Osteocyte (in vitro differentiated cells): ENCODE measurements at places on chromosomes 16 and 17. TPM values are rescaled to one million over a fixed set of nuclear protein-coding genes. Genes with fewer than 3 reads are reported as not detected.
A peak's percentile ranks its signal among the peaks of the same experiment; 100 is the strongest.

CDH13 gene
- total RNA-seq = 27.0 and 30.7 TPM in 2 replicates

ZNF423 gene
- 25.1 and 26.5 TPM in 2 replicates for total RNA-seq

RPUSD1 gene
- 20.8 and 24.3 TPM in 2 replicates for total RNA-seq

CCL3 gene
- total RNA-seq = not detected in 2 replicates

ZPBP2 gene
- not detected in 2 replicates for total RNA-seq

TBX21 gene
- not detected in 2 replicates for total RNA-seq

RAB26 gene
- 2.0 and 3.4 TPM in 2 replicates for total RNA-seq

CNTNAP1 gene
- total RNA-seq = 35.8 and 40.4 TPM in 2 replicates

PRDM7 gene
- not detected in 2 replicates for total RNA-seq

CDH1 gene
- total RNA-seq = 0.21 TPM in 1 of 2 replicates, not detected in the other

DNA sequence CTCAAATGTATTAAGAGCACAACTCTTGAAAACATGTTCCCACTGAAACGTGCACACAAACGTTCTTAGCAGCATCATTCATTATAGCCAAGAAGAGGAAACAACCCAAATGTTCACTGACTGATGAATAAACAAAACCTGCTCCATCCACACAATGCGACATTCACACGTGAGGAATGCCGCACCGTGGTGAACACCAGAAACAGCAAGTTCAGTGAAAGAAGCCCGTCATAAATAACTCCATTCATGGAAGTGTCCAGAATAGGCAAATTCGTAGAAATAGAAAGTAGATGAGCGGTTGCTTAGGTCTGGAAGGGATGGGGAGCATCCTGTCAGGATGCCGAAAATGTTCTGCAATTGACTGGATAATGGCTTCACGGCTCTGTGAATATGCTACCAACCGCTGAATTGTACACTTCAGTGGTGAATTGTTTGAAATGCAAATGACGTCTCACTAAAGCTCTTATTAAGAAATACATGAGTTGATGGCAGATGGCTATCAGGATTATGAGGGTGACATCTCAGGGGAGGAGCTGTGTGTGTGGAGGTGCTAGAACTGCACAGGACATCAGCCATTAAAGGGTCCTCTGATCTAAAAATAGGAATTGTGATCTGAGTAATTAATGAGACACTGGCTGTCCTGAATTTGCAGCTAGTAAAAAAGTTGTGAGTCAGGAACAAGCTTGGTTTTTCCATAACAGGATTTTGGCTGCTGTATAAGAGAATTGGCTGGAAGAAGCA, 771.0 kb downstream of the KCNJ18 start:
- no peaks in the 10 kb centered on the region for H3K36me3 ChIP-seq
- peak; percentile 15 for DNase-seq
- no peak overlapping the region for H3K4me3 ChIP-seq
- no peaks in the 10 kb centered on the region for H3K4me1 ChIP-seq

DNA sequence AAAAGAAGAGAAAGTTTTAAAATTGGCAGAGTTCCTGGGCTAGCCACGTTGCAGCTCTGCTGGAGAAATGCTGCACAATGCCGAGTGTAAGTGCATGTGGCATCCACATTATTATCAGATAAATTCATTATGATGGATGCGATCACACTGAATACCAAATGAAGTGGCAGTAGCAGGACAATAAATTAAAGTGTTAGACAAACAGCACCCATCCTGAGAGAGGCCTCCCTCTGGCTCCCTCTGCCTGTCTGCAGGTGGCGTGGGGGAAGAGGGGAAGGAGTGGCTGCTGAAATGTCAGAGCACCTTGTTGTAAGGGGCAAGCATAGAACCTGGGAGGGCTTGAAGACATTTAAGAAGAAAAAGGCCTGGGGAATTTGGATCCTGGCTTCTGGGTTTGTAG, 324.1 kb downstream of the HAPSTR1 start:
- no peak for DNase-seq
- H3K27me3 ChIP-seq = no peaks in the 10 kb centered on the region
- no peak overlapping the region for H3K27ac ChIP-seq
- no peak overlapping the region for H3K4me3 ChIP-seq
- H3K36me3 ChIP-seq = no peaks in the 10 kb centered on the region
- H3K4me1 ChIP-seq = no peaks in the 10 kb centered on the region

DNA sequence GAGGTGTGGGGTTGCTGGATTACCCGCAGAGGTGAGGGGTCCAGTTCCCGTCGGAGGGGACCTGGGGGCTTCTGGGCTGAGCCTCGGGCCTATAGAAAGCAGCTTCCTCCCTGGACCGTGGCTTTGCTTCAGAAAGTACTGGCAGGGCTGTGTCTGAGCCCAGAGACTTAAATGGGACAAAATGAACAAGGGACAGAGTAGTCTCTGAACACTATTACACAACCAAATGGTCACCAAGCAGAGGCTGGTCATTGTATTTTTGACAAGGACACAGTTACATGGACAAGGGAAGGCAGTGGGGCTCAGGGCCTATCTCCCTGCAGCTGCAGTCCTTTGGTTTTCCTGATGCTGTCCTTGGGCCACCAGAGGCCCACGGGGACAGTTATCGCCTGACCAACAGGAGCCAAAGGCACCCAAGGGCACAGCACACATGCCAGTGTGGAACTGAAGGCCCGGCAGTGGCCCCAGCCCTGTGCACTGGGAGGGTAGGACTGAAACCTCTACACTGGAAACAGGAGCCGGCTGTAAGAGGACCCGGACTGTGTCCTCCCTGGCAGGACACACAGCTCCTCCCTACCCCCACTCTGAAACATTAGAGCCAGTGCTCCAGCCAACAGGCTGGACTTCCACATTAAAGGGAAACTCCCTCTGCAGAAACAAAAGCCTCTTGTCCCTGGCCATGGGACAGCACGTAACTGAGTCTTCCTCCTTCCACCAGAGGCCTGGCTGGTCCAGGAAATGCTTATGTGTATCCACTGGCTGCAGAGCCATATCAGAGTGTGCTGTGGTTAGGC, 26.0 kb upstream of the ERN1 start:
- peaks cover 58% of the 10 kb centered on the region for H3K4me1 ChIP-seq
- H3K36me3 ChIP-seq = peaks cover 31% of the 10 kb centered on the region
- no peak overlapping the region for H3K4me3 ChIP-seq
- peak overlapping the region; percentile 77 for H3K27ac ChIP-seq

GRCh38 chr17:7293159-7293558, 1.3 kb downstream of the YBX2 start:
- no peaks in the 10 kb centered on the region for H3K36me3 ChIP-seq
- peak overlapping the region; percentile 52 for H3K4me3 ChIP-seq
- peaks cover 24% of the 10 kb centered on the region for H3K4me1 ChIP-seq

DNA sequence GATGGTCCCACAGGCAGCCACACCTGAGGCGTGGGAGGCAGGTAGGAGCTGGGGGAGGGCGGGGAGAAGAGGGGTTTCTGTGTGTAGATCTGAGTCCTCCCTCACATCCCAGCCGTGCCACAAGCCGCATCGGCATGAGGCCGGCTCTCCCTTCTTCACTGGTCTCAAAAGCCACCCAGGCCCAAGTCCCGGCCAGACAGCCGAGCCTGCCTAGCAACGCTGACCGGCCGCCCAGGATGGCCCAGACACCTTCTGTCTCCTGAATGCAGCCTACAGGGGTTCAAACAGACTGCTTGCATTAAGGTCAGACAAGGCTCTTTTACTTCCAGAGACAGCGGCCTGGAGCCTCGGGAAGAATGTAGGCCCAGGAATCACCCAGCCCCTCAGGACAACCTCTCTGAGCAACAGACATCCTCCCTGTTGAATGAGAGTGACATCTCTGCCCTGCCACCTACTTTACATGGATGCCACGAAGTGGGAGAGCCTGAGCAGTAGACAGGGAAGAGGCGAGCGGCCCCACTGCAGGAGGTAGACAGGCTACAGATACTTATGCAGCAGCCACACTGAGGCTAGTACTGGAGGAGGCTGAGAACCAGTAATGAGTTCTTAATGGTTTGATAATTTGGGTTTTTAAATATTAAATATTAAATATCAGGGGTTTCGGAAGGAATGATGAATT, 69.6 kb downstream of the N4BP1 start:
- no peak overlapping the region for H3K27ac ChIP-seq
- no peaks in the 10 kb centered on the region for H3K27me3 ChIP-seq
- H3K4me3 ChIP-seq = no peak overlapping the region
- peaks cover 36% of the 10 kb centered on the region for H3K4me1 ChIP-seq
- H3K36me3 ChIP-seq = peaks cover 24% of the 10 kb centered on the region
- peak; percentile 77 for DNase-seq

DNA sequence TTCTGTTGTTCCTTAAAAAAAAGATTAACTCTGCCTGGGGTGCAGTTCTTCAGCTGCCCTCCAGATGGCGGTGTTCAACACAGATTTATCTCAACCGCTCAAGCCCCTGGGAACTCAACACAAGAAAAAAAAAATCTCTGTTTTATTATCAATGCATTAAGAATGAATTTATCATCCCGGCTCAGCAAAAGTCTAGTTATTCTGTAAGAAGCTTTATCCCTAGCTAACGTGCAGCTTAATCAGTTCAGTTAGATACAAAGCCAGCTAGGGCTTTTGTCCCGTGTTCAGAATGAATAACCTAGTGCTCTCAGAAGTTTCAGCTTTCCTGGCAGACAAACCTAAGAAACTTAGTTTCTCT, 475.9 kb upstream of the CCL2 start:
- no peak overlapping the region for H3K4me3 ChIP-seq
- no peaks in the 10 kb centered on the region for H3K4me1 ChIP-seq
- no peak for DNase-seq
- H3K27ac ChIP-seq = no peak overlapping the region
- no peaks in the 10 kb centered on the region for H3K36me3 ChIP-seq

DNA sequence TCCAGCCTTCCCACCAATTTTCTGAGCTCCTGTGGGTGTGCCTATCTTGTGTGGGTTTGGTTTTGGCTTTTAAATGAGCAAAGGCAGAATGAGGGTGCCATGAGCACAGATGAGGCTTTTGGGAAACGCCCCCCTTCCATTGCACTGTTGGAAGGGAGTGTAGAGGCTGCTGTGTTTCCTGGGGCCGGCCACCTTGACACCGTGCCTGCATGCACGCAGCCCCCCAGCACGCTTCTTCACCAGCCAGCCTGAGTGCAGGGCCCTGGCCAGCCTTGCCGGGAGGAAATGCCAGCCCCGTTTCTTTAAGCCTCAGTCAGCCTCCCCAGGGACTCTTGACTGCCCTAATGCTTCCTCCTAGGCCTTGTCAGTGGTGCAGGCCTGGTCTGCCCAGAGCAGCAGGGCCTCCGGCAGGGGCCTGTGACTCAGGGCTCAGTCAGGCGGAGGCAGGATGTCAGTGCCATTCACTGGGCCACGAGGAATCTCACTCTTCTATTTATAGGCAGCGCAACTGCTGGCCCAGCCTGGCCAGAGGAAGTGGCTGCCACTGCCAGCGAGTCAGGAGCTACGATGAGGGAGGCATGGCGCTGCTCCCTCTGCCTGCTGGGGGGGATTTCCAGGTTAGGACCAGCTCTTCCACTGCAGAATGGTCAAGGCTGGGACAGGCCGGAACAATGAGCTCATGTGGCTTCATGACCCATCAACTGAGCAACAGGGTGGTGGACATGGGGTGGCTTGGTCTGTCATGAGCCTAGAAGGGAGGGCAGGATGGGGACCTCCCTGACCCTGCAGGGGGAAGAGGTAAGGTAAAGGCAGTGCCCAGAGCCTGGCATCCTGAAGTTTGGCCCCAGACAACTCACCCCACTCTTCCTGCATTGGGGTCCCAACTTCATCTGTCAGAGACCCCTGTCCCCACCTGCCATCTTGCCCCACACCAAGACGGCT, 205.2 kb downstream of the RAB11FIP4 start:
- DNase-seq = peak; percentile 97
- no peak overlapping the region for H3K4me3 ChIP-seq
- peaks cover 68% of the 10 kb centered on the region for H3K4me1 ChIP-seq
- H3K27me3 ChIP-seq = no peaks in the 10 kb centered on the region
- H3K27ac ChIP-seq = peak overlapping the region; percentile 93

- no peaks in the 10 kb centered on the region for H3K27me3 ChIP-seq
- no peak overlapping the region for H3K27ac ChIP-seq
- DNase-seq = no peak
- peaks cover 4% of the 10 kb centered on the region for H3K36me3 ChIP-seq
These were observed 24.5 kb downstream of the GFOD2 start for GRCh38 chr16:67694611-67695010.

GRCh38 chr17:17675925-17676534, 5.2 kb upstream of the RAI1 start:
- no peaks in the 10 kb centered on the region for H3K27me3 ChIP-seq
- no peak overlapping the region for H3K27ac ChIP-seq

DNA sequence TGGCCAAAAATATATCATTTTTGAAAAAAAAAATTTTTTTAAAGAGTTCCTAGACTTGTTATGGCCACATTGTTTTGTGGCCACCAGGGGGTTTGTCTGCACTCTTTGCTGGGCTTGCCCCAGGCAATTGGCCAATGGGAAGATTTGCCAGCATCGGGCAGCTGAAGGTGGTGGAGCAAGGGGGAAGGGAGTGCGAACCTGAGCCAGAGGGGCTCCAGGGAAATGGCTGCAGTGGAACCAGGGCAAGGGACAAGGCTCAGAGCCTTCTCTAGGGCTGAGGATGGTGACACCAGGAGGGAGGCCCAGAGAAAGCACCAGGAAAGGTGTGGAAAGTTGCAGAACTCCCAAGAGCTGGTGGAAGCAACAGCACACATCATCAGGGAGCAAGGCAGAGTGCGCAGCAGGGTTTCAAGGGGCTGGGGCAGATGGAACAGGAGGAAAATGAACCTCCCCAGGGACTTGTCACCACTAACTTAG, 15.5 kb upstream of the CMIP start:
- H3K27ac ChIP-seq = no peak overlapping the region
- H3K4me3 ChIP-seq = no peak overlapping the region
- H3K4me1 ChIP-seq = peaks cover 18% of the 10 kb centered on the region
- DNase-seq = no peak

- no peaks in the 10 kb centered on the region for H3K27me3 ChIP-seq
- no peak for DNase-seq
- H3K4me1 ChIP-seq = peaks cover 4% of the 10 kb centered on the region
- H3K27ac ChIP-seq = no peak overlapping the region
- H3K36me3 ChIP-seq = peaks cover 10% of the 10 kb centered on the region
These were observed 26.6 kb upstream of the C17orf107 start for GRCh38 chr17:4872786-4873185.

GRCh38 chr17:8176998-8177731, 985 bp upstream of the TMEM107 start:
- no peaks in the 10 kb centered on the region for H3K27me3 ChIP-seq
- H3K4me1 ChIP-seq = peaks cover 38% of the 10 kb centered on the region
- DNase-seq = no peak
- H3K4me3 ChIP-seq = peak overlapping the region; percentile 92
